ENCODE measurements at places on chromosomes 13 and 19.
A peak's percentile ranks its signal among the peaks of the same experiment; 100 is the strongest.

DNA sequence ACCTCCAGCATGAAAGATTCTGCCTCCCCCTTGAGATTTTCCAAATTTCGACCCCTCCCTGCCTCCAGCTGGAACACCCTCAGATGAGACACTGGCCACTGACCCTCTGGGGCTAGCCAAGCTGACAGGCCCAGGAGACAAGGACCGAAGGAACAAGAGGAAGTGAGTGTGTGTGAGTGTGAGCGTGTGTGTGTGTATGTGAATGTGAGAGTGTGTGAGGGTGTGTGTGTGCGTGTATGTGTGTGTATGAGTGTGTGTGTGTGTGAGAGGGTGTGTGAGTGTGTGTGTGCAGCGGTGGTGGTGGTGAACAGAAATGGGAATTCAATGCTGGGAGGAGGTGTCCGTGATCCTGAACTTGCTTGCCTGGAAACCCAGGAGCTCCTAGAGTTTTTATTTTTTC lies 13.8 kb downstream of the HRC start:
- DNase-seq, result no peak

GRCh38 chr19:31944326-31944725 lies 401.1 kb upstream of the ZNF507 start:
- no peak for DNase-seq

DNA sequence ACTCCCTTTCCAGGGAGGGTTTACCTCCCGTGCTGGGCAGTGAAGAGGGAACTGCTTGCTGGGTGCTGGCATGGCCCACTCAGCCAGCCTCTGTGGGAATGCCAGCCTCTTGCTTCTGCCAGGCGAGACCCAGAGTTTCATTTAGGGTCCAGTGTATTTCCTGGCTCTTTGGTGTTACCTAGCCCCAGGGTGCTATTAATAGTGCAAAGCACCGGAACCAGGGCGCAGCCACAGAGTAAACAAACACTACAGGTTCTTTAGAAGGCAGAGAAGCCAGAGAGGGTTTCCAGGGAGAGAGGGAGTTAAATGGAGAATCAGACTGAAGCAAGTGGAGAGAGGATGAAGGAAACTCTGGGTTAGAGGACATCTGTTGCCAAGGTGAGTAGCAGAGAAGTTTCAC lies 74.9 kb upstream of the SPATA13 start:
- DNase-seq, result peak; percentile 91

- DNase-seq, result no peak
These were observed 9.5 kb downstream of the SERPINE3 start for GRCh38 chr13:51349016-51349415.

DNA sequence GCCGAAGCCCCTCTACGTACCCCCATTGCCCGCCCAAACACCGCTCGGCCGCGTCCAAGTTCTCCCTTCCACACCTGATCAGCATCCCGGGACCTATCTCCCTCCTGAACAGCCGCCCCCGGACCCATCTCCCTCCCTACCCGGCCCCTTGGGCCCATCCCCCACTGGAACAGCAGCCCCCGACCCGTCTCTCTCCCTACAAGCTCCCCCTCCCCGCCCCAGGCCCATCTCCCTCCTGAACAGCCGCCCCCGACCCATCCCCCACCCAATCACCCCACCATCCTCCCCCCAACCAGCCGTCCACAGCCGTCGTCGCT lies 610 bp downstream of the ZSCAN1 start:
- DNase-seq, result no peak

GRCh38 chr19:1455336-1456120 lies 5.6 kb downstream of the APC2 start:
- DNase-seq, result no peak

- no peak for DNase-seq
These were observed 598.7 kb upstream of the KLF12 start for GRCh38 chr13:74732736-74733385.

- DNase-seq, result peak; percentile 67
These were observed 19.5 kb downstream of the NUFIP1 start for GRCh38 chr13:44969551-44970484.

DNA sequence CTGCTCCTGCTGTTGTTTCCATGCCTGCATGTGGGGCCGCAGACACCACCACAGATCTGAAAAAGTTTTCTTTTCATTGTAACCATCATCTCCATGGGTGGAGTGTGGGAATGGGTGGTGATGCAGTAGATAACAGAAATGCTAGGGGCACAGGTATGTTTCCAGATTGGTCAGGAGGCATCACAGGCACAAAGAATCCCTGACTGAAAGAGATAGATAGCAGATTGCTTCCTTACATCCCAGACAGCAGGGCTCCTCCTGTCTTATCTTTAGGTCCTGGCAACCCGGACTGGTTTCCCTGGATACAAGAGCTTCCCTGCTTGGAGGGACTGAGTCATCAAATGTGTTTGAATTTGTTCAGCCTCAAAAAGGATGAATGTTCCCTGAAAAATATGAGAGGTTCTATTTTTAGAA lies 1937.6 kb downstream of the PCDH9 start:
- peak; percentile 20 for DNase-seq

- DNase-seq, result no peak
These were observed 258.5 kb downstream of the DLEU7 start for GRCh38 chr13:50584856-50585580.

DNA sequence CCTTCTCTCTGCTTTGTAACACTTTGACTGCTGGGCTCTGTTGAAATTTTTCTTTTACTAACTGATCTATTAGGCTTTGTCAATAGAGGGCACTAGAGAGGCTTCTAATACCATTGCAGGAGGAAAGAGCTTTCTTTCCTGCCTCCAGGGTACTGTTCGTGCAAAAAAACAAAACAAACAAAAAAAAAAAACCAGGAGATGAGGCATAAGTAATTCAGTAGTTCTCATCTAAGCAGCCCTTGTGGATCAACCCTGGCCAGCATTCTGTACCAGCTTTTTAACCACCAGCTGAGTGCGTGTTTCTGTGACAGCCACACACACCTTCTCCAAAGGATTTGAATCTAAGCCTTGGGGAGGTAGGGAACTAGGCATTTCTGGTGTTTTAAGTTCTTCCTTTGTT lies 1707.6 kb upstream of the SLC10A2 start:
- no peak for DNase-seq

GRCh38 chr13:48493066-48493765 lies 39.7 kb downstream of the RCBTB2 start:
- no peak for DNase-seq

- no peak for DNase-seq
These were observed 39.3 kb downstream of the ESD start for GRCh38 chr13:46757640-46758039.

GRCh38 chr13:45301263-45301662 lies 39.7 kb downstream of the TPT1 start:
- no peak for DNase-seq

DNA sequence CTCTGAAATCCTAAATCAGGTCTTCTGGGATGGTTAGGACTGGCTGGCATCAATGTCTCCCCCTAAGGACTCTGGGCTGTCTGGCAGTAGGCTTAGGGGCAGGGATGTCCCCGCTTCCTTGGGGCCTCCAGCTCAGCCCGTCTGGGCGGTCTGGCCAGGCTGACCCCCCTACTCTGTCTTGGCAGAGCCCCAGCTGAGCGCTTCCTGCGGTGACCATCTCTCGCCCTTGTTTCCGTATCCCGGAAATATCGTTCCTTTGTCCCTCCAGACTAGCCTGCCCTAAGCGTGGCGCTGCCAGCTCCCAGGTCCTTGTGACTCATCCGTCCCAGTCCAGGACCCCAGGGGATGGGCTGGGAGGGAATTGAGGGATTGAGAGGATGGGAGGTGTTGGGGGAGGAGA lies 11.3 kb downstream of the GTPBP3 start:
- DNase-seq, result no peak

GRCh38 chr13:33932769-33933406 lies 114.9 kb downstream of the RFC3 start:
- DNase-seq, result no peak

DNA sequence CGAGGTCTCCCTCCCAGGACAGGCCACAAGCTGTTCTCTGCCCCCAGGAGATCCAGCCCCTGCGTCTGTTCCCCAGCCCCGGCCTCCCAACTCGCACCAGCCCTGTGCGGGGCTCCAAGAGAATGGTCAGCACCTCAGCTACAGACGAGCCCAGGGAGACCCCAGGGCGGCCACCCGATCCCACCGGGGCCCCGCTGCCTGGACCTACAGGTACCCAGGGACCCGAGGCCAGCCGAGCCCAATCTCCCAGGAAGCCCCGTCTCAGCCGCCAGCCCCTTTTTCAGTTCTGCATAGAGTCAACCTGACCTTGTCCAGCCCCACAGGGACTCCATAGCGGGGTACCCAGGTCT lies 5.9 kb downstream of the PNPLA6 start:
- DNase-seq, result no peak

DNA sequence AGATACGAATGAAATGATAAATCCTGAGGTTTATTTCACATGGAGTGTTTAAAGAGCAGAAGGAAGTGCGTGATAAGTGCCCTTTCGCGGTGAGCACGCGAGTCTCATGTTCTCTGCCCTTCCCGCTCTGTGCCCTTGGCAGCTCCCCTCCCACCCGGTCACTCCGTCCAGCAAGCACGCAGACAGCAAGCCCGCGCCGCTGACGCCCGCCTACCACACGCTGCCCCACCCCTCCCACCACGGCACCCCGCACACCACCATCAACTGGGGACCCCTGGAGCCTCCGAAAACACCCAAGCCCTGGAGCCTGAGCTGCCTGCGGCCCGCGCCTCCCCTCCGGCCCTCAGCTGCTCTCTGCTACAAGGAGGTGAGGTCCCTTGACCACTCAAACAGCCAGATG lies 37.4 kb upstream of the TEX29 start:
- DNase-seq, result no peak

DNA sequence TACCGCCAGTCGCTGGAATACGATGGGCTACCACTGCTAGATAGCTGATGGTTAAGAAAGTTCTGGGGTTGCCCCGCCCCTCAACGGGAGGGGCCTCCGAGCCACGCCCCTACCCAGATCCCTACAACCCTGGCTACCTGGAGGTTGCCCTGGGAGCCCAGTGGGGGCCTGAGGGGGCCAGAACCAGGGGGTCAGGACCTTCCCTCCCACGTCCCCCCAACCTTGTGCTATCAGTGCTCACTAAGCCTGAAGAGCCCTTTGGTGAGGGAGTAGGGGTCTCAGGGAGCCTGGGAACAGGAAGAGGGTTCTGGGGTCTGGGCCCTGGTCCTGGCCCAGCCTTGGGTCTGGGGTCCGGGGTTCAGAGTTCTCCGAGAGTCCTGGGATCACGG lies 8.9 kb downstream of the OCEL1 start:
- DNase-seq, result peak; percentile 24

DNA sequence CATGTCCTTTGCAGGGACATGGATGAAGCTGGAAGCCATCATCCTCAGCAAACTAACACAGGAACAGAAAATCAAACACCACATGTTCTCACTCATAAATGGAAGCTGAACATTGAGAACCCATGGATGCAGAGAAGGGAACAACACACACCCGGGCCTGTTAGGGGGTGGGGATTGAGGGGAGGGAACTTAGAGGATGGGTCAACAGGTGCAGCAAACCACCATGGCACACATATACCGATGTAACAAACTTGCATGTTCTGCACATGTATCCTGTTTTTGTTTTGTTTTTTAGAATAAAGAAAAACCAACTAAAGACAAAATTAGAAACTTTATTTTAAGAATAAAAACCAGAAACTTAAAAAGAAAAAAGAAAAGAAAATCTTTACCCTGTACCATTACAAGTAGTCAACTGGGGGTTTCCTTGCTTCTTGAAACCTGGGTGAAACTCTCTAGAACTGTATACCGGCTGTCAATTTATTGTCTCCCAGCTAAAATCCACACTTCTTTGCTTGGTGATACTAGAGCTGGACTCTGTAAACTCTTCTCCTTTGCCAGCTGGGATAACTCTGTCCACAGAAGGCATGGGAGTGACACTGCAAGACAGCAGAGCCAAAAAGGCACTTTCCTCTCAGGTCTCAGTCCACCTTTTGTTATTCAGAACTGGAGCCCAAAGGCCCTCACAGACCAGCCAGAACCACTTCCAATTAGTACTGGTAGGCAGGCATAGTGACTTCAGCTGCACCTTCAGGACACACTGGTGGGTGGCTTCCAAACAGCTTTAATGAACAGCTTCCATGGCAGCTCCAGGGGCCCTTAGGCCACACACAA lies 9.0 kb downstream of the MICU2 start:
- no peak for DNase-seq

DNA sequence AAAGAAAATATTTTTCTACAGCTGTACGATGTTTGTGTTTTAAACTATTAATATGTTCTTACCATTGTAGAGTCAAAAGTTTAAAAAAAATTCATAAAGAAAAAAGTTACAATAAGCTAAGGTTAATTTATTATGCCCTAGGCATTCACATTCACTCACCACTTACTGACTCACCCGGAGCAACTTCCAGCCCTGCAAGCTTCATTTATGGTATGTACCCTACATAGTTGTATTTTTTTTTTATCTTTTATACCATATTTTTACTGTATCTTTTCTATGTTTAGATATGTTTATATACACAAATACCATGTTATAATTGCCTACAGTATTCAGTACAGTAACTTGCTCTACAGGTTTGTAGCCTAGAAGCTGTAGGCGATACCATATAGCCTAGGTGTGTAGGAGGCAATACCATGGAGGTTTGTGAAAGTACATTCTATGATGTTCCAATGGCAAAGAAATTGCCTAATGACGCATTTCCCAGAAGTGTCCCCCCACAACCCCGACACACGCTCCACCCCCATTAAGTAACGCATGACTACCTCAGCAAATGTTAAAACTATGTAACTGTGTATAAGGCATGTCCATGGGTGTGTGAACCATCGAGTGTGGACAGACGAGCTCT lies 60.4 kb downstream of the SLITRK6 start:
- DNase-seq, result no peak

GRCh38 chr19:46639358-46640182 lies 3.6 kb upstream of the GNG8 start:
- no peak for DNase-seq

DNA sequence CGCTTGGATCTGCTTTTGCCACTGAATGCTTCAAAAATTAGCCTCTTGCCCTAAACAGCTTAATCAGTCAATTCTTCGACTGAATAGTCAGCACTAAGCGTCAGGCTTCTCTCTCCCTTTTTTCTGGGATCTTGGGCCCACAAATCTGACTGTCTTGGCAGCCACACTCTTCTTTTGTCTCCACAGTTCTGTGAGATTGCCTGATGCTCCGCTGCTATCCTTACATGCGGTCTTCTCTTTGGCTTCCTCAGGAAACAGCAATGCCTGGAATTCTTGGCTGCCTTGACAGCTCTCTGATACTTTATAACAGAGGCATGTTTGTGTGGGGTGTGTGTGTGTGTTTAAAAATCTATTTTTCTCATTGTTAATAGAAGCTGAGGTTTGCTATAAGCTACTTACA lies 32.6 kb downstream of the ERCC5 start:
- no peak for DNase-seq

- DNase-seq, result no peak
These were observed 16.8 kb upstream of the SEMA6B start for GRCh38 chr19:4576016-4576933.

- DNase-seq, result no peak
These were observed 37.8 kb downstream of the OLFM4 start for GRCh38 chr13:53066411-53066810.

GRCh38 chr13:44171156-44171555 lies 202.5 kb upstream of the SERP2 start:
- DNase-seq, result no peak

GRCh38 chr19:50162988-50163387 lies at the start of gene IZUMO2:
IZUMO2 (minus strand) TSS chr19:50163281; CDS start chr19:50163194, 87 bp downstream.
- DNase-seq, result no peak
